Large intestine (tissue), 12 donors: ENCODE measurements at places on chromosomes 4 and X.

DNA sequence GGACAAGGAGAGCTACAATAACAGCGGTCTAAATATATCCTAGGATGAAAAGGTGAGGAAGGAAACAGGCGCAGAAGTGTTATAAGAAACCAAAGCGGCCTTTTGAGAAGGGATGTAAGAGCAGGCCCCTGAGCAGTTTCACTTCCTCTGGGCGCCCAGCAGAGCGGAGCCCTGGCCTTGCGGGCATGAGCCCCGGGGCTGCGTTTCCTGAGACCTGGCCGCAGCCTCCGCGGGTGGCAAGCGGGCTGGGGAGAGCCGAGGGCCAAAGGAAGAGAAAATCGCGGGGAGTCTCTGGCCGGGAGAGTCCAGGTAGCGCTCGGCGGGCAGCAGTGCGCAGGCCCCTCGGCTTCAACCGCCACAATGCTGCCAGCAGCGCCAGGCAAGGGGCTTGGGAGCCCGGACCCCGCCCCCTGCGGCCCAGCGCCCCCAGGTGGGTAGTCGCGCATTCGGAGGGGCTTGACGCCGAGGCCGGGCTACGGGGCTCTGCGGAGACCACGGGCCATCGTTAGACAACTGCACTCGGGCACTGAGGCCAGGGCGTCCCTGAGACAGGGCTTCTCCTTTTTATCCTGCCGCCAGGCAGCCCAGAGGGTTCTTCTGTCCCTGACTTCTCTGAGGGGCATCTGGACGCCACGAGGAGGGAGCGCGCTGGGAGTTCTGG, at the start of gene BANK1:
Gene BANK1 (plus strand): TSS at position 210 of the 661 bp plus-strand sequence. CDS start 151 bp downstream, at position 361.
- DNase-seq = peak; percentile 55

- DNase-seq = no peak
Observed at GRCh38 chrX:10949541-10949940, 161.6 kb upstream of the HCCS start.

DNA sequence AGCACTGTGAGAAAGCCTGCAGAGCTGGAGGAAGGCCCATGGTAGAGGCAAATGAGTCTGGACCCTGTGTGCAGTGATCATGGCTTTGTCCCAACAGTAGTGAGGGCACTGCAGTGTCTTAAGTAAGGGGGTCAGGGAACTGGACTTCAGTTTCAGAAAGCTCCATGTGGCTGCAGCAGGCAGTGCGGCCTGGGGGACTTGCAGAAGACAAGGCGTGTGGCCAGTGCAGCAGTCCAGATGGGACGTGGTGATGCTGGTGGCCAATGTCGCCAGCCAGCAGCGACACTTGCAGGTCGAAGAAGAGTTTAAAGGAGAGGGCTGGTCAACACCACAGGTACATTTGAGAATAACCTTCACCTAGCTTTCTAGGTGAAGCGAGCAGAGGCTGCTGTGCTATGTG, 113.4 kb downstream of the ZNF827 start:
- no peak for DNase-seq

- DNase-seq = no peak
Observed at GRCh38 chr4:86531440-86531839, 62.7 kb upstream of the PTPN13 start.

DNA sequence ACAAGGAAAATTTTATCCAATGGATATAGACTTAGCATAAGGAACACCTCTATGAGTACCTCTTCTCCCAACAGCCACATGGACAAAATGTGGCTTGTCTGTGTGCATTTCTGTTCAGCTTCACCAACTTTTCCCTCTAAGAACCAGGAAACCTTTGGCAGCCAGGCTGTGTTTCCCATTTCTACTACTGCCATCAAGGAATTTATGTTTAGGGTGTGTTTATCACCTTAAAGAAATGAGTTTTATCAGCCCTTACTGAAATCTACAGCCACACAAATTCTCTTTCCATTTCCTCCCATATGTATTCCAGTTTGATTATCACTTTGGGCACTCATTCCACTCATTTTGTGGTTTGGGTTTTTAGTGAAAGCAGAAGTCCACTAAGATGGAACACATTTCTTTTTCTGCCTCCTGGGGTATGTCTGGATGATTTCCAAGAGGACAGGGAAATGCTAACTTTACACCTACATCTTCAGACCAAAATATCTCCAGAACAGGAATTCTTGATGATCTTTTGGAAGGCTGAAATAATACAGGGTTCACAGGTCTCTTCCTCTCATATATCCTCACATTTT, 82.6 kb upstream of the MAOA start:
- no peak for DNase-seq

GRCh38 chrX:151488677-151489076, 74.8 kb upstream of the PASD1 start:
- peak; percentile 1 for DNase-seq

DNA sequence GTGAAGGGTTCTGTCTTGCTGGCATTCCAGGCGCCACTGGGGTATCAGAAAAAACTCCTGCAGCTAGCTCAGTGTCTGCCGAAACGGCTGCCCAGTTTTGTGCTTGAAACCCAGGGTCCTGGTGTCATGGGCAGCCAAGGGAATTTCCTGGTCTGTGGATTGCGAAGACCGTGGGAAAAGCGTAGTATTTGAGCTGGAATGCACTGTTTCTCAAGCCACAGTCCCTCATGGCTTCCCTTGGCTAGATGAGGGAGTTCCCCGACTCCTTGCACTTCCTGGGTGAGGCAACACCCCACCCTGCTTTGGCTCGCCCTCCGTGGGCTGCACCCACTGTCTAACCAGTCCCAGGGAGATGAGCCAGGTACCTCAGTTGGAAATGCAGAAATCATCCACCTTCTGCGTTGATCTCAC, 40.1 kb downstream of the NOP14 start:
- no peak for DNase-seq

DNA sequence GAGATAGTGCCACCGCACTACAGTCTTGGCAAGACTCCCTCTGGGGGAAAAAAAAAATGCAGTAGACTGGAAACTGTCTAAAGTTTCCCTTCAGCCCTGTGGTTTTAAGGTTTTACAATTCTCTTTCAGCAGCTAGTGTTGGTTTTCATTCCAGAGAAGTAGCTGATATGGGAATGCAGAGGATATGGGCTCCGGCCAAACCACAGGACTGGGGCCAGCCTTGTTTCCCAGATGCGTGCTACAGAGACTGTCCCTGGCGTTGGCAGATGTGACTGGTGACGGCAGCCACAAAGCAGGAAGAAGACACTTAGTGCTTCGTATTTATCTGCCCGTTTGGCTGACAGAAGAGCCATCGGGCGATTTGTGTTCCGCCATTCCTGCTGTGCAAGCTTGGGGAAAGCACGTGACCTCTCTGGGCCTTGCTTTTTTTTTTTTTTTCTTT, 43.2 kb downstream of the ZBTB49 start:
- DNase-seq = peak; percentile 37

DNA sequence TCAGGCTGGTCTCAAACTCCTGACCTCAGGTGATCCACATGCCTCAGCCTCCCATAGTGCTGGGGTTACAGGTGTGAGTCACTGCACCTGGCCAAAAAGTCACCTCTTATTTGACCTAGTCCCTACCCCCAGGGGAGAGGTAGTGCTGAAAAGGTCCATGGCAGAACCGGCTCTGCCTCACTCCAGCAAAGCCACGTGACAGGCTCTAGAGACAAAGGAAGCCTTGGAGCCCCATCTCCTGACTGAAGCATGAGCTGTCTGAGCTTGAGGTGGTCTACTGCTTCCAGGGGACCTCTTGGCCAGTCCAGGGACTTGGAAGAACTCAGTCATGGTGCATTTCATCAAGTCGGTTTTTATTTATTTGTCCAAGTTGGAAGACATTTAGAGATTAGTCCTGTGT, 52.5 kb upstream of the ZNF518B start:
- no peak for DNase-seq

DNA sequence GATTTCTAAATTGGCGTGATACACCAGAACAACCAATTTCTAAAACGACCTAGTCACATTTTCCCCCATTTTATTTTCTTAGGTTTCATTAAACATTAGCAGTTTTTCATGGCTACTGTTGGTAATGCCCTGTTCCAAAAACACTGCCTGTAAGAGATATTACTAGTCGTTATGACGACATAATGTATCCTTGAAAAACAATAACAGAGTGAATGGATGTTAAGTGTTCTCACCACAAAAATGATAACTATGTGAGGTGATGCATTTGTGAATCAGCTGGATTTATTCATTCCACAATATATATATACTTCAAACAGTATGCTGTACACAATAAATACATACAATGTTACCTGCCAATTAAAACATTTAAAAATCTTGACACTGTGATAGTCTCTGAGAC, 1147.6 kb upstream of the PCDH10 start:
- DNase-seq = no peak

DNA sequence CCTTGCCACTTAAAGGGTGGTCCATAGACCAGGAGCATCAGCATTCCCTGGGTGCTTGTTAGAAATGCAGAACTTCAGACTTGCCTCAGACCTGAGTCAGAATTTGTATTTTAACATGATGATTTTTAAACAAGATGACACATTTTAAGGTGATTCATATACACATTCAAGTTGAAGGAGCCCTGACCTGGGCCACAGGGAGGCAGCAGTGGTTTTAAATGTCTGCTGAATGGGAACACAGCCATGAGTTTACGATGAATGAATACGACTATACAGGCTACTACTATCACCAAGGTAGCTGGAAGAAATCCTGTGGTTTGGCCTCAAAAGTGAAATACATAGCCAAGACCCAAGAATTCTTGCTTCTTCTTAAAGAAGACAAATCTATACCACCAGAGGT, 2.9 kb downstream of the HDAC8 start:
- no peak for DNase-seq
